Adipocyte (in vitro differentiated cells): ENCODE measurements at places on chromosomes 16 and 17.

GRCh38 chr16:54061454-54061853, 225.1 kb downstream of the IRX3 start:
- DNase-seq = no peak

DNA sequence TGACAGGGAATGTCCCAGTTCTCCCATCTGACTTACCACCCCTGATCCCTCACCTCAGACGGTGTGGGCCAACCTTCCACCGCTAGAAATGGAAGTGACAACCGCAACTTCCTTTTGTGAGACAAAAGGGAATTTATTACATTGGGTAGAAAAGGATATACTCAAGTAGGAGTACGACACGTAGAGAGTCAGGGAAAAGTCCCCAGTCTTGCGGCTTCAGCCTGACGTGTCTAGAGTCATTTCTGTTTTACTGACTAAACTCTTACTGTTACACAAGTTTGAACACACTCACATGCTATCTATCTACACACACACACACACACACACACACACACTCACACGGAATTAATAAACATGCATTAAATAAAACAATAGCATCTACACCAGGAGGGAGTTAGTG, 178.9 kb downstream of the COPRS start:
- no peak for DNase-seq

DNA sequence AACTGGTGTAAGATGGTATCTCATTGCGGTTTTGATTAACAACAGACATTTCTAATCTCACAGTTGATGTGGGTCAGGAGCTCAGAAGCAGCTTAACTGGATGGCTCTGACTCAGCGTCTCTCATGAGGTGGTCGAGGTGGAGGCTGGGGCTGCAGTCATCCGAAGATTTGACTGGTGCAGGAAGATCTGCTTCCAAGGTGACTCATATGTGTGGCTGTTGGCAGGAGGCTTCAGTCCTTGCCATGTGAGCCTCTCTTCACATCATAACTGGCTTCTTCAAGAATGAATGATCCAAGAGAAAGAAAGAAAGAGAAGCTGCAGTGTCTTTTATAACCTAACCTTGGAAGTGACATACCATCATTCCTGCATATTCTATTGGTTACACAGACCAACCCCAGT, 376.1 kb downstream of the SEC14L1 start:
- DNase-seq = peak; percentile 12

DNA sequence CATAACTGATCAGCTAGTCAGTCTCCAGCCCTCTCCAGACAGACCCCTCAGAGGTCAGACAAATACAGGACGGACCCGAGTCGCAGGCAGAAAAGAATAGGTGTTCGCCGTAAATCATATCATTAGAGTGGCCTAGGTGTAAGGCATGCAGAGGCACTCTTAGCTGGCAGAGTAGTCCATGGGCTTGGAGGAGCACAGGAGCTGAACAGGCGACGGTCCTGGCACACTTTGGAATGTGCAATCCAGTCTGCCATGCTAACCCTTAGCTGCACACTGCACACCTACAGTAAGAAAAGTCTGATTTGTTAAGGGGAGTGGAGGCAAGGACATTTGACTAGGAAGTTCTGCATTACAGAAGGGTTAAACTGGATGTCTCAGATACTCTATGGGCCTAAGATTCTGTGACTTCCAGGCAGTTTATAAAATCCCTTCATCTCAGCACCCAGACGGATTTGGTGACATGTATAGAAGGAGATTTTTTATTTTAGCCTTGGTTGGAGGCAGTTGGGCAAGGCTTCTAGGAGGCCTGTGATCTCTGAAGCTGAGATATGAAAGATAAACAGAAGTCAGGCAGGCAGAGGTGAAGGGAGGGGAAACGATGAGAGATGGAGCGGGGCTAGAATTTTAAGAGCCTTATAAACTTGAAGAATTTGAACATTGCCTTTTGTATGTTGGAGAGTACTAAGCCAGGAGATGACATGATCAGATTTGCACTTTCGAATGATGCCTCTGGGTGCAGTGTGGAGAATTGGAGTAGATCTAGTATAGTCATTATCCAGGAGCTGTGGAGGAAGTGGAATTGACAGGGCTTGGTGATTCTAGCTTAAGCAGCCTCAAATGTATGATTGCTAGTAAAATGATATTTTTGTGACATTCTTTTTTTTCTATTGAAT, 34.6 kb upstream of the SLC5A11 start:
- no peak for DNase-seq

GRCh38 chr17:29749045-29749825, 126.5 kb upstream of the CORO6 start:
- no peak for DNase-seq

- DNase-seq = peak; percentile 95
Measured at GRCh38 chr17:41894791-41895331, 23.9 kb downstream of the ACLY start.

DNA sequence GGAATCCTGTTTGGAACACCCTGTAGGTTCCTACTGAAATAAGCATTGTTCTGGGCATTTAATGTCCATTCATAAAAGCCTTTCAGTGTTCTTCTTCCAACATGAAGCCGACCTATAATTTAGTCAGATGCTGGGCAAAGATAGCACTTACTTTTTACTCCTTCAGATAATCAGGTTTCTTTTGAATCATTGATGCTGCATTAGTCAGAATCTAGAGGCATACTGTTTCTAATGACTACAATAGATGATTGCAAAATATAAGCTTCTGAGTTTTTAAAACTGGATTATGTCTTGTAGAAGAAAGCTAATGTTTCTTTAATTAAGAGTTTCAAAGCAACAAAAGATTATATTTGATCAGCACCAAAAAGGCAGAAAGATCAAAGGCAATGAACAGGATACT, 16.0 kb downstream of the MMD start:
- no peak for DNase-seq

- DNase-seq = no peak
Measured at GRCh38 chr16:27383556-27384243, 18.3 kb upstream of the IL21R start.

GRCh38 chr16:12805066-12805465, 1.4 kb upstream of the CPPED1 start:
- DNase-seq = peak; percentile 3

- no peak for DNase-seq
Measured at GRCh38 chr16:57387598-57388354, 15.5 kb downstream of the CX3CL1 start.

DNA sequence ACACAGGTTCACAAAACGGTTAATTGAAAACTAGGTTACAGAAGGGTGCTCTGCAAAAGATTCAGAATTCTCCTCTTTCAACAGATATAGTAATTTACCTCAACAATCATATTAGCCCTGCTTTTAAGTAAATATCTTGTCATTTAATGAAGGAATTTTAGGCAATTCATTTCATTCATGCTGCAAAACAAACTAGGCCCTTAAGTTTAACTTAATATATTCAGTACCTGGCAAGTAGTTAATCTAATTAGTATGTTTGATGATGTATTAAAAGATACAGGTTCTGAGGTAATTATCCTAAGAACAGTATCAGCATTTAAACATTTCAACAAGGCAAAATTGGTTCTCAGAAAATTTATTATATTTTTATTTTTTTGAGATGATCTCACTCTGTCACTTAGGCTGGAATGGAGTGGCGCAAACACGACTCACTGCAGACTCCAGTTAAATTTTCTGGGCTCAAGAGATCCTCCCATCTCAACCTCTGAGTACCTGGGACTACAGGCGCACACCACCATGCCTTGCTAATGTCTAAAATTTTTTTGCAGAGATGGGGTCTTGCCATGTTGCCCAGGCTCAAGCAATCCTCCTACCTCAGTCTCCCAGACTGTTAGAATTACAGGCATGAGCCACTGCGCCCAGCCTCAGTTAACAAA, 44.9 kb downstream of the SMURF2 start:
- DNase-seq = peak; percentile 21

DNA sequence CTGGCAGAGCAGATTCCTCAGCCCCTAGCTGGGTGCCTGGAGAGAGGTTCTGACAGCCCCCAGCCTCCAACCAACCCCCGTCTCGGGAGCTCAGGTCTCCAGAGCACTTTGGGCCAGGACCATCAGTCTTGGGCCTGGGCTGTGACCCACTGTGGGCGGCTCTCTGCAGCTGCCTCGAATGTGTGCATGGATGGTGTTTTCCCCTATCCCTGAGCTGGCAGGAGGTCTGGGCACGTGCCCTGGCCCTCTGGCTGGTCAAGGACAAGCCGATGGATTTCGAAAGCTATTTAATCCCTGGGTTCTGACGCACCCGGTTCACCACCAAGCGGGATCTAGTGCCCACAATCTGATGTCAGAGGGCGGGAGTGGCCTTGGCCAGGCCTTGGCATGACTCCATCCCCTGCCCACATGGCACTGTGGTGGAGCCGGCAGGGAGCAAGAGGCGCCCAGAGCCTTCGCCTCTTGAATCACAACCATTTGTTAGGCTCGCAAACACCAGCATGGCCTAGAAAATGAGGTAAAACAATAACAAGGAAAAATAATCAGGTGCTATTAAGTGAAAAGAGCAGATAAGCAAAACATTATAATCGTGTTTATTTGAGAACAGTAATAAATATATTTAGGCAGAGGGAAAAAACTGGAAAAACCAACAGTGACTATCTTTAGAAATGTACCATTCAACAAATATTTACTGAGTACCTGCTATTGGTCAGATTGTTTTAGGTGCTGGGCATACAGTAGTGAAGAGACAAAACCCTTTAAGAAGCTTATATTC, 69.3 kb upstream of the TOB1 start:
- DNase-seq = no peak

DNA sequence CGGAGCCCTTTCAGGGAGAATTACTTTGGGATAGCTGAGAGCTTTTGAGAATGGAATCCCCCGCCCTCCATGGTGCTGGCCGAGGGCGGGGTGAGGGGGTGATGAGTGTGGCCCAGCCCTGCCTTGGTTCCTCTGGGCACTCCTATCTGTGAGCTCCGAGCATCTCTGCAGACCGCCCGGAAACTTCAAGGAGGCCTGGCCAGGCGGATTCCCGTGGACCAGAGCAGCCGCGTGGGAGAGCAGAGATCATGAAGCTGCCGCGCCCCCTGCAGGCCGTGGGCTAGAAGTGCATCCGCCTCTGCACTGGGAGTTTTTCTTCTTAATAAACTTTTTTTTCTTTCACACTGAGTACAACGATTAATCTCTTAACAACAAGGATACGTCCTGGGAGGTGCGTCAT, 392.9 kb upstream of the EEF2KMT start:
- no peak for DNase-seq

GRCh38 chr16:64364894-64365293, 757.0 kb downstream of the CDH11 start:
- no peak for DNase-seq

DNA sequence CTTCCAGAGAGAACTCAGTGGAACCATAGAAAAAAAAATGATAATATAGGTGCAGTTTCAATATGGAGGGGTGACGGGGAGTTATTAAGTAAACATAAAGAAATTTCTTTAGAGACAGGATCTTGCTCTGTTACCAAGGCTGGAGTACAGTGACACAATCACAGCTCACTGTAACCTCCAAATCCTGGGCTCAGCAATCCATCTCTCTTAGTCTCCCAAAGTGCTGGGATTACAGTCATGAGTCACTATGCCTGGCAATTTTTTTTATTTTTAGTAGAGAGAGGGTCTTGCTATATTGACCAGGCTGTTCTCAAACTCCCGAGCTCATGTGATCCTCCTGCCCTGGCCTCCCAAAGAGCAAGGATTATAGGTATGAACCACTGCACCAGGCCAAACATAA, 48.8 kb downstream of the NLRC5 start:
- peak; percentile 34 for DNase-seq
